ENCODE measurements at places on chromosomes 7 and 10.

DNA sequence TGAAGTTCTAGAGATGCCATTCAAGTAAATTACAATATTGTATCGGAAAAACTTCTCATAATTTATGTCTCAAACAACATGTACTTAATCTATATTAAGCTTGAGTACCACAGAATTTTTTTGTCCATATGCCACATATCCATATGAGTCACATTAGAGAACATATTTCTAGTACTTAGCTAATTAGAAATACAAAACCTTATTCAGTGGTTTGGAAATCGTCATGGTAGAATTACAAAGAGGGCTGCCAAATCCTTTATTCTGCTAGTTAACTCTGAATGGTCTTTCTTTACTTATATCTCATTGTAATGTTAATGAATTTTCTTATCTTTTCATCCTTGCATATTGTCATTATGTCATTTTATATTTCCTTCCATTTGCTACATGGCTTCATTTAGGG lies 9.0 kb upstream of the VIM start:
- no peak for DNase-seq
- H3K36me3 ChIP-seq = no peaks in the 10 kb centered on the region
- no peaks in the 10 kb centered on the region for H3K4me1 ChIP-seq
- no peaks in the 10 kb centered on the region for H3K27me3 ChIP-seq

DNA sequence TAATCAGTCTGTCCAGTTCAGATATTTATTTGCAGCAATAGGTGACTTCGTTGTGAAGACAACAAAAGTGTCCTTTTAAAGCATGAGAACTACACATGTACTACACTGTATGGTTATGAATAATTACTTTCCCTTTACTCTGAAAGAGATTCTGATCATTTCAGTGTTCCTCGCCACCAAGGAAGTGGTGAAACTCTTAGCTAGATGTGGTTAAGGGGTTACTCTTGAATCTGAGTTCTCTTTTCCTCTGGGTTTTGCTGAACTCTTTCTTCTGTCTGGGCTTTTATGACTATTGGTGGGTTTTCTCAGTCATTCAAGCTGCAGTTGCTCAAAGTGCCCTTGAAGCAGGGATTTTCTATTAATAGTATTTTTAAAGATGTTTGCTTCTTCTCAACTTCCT lies 127.9 kb upstream of the SEM1 start:
- no peak overlapping the region for H3K4me3 ChIP-seq
- H3K27me3 ChIP-seq = no peaks in the 10 kb centered on the region
- H3K27ac ChIP-seq = no peak overlapping the region
- H3K4me1 ChIP-seq = no peaks in the 10 kb centered on the region
- H3K36me3 ChIP-seq = no peaks in the 10 kb centered on the region

DNA sequence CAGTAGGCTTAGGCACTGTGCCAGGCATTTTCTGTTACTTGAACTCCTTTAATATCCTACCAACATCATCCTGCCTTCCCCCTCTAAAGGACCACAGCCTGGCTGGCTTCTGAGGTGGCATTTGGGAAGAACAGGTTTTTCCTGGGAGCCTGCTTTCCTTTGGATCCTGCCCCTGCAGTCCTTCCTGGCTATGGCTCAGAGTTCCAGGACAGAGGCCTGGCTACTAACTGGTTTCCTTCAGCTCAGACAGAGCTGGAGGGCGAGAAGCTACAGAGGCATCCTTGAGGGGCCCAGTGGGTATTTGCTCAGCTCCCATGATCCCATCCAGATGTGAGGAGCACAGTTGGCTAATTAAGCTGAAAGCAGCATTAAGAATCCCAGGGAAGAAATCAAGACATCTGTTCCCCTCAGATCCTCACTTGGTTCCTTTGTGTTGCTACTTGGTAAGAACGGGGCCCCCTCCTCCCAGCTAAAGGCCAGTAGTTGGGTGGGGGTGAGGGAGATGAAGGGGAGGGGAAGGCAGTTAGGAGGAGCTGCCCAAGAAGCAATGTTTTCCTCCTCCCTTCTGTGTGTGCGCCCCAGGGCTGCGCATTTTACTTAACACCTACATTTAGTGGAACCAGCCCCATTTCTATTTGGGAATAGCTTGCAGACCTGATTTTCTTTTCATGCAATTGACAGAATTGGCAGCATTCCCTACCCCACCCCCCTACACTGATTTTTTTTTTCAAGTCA lies 142.6 kb upstream of the SORCS3 start:
- peaks cover 2% of the 10 kb centered on the region for H3K4me1 ChIP-seq
- H3K36me3 ChIP-seq = no peaks in the 10 kb centered on the region
- no peaks in the 10 kb centered on the region for H3K27me3 ChIP-seq

DNA sequence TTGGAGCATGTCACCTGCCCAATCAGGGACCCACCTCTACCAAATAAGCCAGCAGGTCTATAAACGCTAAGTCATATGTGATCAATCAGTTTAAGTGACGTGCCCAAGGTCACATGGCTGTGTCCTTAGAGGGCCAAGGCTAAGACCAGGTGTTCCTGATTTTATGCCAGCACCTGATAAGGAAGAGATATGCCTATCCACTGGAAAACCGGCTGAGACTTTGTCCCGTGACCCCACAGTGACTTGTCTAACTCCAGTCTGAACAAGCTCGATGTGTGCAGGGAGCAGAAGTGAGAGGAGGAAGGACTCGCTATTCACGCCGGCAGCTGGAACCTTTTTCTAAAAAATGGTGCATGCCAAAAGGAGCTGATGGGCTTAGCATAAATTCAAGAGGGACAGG lies 57.0 kb downstream of the PRKAG2 start:
- no peak overlapping the region for H3K27ac ChIP-seq
- H3K36me3 ChIP-seq = no peaks in the 10 kb centered on the region
- no peak overlapping the region for H3K4me3 ChIP-seq
- H3K4me1 ChIP-seq = no peaks in the 10 kb centered on the region

DNA sequence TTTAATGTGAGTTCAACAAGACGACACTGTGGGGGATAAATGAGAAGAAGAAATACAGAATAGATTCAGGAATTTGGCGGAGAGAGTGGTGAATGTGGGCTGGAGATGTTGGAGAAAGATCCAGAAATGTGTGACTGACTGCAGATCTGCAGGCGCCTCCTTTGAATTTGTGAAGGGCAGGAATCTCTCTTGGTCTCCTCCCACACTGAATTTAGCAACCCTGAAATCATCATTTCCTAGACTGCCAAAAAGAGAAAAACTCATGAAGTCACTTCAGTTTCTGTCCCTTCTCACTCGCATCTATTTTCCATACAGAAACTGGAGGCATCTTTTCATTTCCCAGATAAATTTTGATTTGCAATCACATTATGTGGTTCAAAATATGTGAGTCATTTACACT lies 128.7 kb downstream of the GNAI1 start:
- no peak overlapping the region for H3K27ac ChIP-seq
- H3K4me1 ChIP-seq = no peaks in the 10 kb centered on the region
- H3K27me3 ChIP-seq = 0 out of 2 replicates have a peak, but pooled peaks cover 1% of the 10 kb centered on the region
- no peak for DNase-seq
- no peak overlapping the region for H3K4me3 ChIP-seq

DNA sequence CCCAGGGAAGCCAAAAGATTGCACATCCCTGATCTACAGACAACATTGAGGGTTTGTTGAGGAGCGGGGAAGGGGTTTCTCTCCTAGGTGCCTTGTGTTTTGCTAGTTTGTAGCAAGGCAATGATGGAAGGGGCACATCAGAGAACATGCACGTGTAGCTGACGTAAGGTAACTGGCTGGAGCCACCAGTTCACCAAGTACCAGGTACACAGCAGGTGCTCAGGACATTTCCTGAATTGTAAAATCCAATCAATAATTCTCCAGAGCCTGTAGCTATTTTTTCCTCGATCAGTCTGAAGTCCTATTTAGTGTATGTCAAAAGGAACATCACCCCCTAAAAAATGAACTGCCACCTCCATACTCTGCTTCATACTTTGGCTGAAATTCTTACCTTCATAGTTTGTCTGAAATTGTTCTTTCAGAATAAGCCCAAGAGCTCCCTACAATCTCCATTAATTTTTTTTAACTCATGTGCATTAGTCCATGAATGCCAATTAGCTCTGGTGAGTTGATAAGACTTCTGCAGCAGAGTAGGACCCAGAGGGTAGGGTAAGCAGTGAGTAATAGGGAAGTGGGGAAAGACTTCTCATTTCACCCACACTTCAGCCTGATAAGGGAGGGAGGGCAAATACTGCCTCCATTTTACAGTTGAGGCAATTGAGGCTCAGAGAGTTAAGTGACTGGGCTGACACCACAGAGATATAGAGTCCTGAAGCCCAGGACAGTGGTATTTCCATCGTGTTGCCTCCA lies 36.0 kb upstream of the SLC26A3 start:
- no peak overlapping the region for H3K4me3 ChIP-seq
- H3K4me1 ChIP-seq = no peaks in the 10 kb centered on the region
- H3K27ac ChIP-seq = no peak overlapping the region
- H3K27me3 ChIP-seq = no peaks in the 10 kb centered on the region
- no peak for DNase-seq
- no peaks in the 10 kb centered on the region for H3K36me3 ChIP-seq

DNA sequence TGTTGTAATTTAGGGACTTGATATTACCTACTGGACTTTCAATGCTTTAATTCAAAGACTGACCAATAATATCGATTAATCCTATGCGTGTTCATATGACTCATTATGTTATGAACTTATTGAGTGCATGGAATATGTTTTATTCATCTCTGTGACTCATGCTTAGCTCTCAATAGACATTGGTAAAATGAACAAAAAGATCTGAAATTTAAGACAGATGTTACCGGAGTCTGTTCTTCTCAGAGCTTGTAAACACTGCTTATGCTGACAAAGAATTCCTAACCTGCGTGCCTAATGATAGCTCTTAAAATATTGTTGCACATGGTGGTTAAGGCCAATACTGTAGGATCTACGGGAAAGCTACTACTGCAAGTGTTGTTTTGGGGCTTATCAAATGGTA lies 131.5 kb upstream of the ACBD5 start:
- H3K36me3 ChIP-seq = no peaks in the 10 kb centered on the region
- DNase-seq = no peak
- no peaks in the 10 kb centered on the region for H3K27me3 ChIP-seq
- H3K27ac ChIP-seq = no peak overlapping the region
- no peak overlapping the region for H3K4me3 ChIP-seq
- no peaks in the 10 kb centered on the region for H3K4me1 ChIP-seq

- no peaks in the 10 kb centered on the region for H3K4me1 ChIP-seq
- H3K4me3 ChIP-seq = no peak overlapping the region
- H3K27ac ChIP-seq = no peak overlapping the region
- peaks cover 22% of the 10 kb centered on the region for H3K27me3 ChIP-seq
Observed at GRCh38 chr10:43268491-43268890, 1.6 kb upstream of the RASGEF1A start.

DNA sequence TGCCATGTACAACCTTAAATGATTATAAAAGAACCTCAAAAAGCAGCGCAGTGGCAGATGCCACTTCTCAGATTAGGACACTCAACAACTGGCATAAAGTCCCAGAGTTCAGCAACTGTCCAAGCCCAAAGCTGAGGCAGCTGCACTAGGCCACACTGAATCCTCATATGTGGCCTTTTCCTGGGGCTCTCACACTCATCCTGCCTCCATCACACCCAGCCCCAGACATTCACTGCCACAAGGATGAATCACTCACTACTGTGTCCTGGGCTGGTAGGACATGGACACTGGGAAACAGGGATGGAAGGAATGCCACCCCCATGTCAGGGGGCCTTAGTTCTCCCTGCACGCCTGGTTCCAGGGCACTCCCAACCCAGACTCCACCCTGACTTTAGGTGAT lies 547.7 kb downstream of the TNS3 start:
- no peaks in the 10 kb centered on the region for H3K4me1 ChIP-seq
- no peak overlapping the region for H3K27ac ChIP-seq
- no peak for DNase-seq
- H3K27me3 ChIP-seq = no peaks in the 10 kb centered on the region
- H3K4me3 ChIP-seq = no peak overlapping the region

DNA sequence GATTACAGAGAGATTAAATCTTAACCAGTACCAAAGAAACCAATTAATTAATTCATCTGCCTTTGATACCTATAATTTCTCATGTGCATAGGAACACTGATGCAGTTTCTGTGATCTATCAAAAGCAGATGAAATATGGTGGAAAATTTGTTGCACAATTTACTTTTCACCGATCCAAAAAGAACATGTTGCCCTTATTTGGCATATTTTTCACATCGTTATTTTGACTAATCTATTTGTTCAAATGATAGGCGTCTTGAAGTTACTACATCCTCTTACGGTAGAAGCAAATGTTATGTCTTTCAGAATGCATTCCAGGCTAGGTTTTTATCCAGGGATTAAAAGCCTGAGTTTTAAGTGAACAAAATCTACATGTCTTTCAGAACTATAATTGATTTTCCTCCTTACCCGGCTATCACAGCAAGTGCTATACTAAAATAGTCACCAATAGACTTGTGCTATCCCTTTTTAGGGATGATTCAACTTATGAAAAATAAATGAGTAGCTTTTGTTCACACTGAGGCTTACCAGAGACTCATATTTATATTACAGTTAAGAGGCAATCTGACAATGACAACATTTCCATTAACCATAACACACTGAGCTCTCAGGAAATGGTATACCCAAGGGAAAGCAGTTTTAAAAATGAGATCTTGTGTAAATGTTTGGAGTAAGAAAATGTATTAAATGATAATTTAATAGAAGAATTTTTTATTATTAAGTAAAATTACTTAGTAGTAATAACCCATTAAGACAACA lies 16.8 kb upstream of the TES start:
- H3K36me3 ChIP-seq = no peaks in the 10 kb centered on the region
- no peak overlapping the region for H3K27ac ChIP-seq
- no peak overlapping the region for H3K4me3 ChIP-seq
- no peaks in the 10 kb centered on the region for H3K27me3 ChIP-seq
- no peak for DNase-seq

GRCh38 chr10:43448742-43449141 lies 11.8 kb downstream of the ZNF487 start:
- H3K4me3 ChIP-seq = no peak overlapping the region
- DNase-seq = no peak
- no peaks in the 10 kb centered on the region for H3K27me3 ChIP-seq
- no peak overlapping the region for H3K27ac ChIP-seq
- no peaks in the 10 kb centered on the region for H3K36me3 ChIP-seq

DNA sequence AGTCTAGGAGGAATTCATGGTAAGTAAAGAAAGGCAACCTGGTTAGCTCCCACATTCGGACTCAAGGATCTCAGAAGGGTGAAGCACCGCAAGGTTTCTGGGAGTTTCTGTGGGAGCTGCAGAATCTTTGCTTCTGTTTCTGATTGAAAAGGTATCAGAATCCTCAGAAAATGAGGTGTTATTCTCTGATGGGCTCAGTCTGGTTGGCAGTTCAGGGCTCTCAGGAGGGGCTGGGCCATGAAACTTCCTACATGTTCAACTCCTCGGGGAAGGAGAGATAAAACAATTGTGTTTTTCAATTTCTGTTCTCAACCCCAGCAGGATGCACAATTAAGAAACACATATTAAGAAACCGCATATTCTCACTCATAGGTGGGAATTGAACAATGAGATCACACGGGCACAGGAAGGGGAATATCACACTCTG lies 9.1 kb downstream of the OR2A7 start:
- H3K4me1 ChIP-seq = no peaks in the 10 kb centered on the region
- DNase-seq = no peak
- H3K36me3 ChIP-seq = no peaks in the 10 kb centered on the region
- no peak overlapping the region for H3K4me3 ChIP-seq

GRCh38 chr7:31370609-31371008 lies 30.1 kb upstream of the NEUROD6 start:
- no peaks in the 10 kb centered on the region for H3K36me3 ChIP-seq
- no peaks in the 10 kb centered on the region for H3K27me3 ChIP-seq
- no peak for DNase-seq
- no peak overlapping the region for H3K4me3 ChIP-seq
- 0 out of 2 replicates have a peak, but pooled peaks cover 2% of the 10 kb centered on the region for H3K4me1 ChIP-seq

- H3K27me3 ChIP-seq = no peaks in the 10 kb centered on the region
- DNase-seq = no peak
- H3K36me3 ChIP-seq = peaks cover under 1% of the 10 kb centered on the region
- H3K27ac ChIP-seq = no peak overlapping the region
Observed at GRCh38 chr7:129468087-129468486, 33.9 kb downstream of the STRIP2 start.

- peaks cover 3% of the 10 kb centered on the region for H3K4me1 ChIP-seq
- no peaks in the 10 kb centered on the region for H3K36me3 ChIP-seq
- H3K27me3 ChIP-seq = no peaks in the 10 kb centered on the region
- peak; percentile 95 for DNase-seq
Observed at GRCh38 chr10:24552346-24553016, 171.2 kb downstream of the ARHGAP21 start.

Data from iPS DF 6.9 (cell line).